ENCODE measurements at places on chromosomes 12 and 14.
A peak's percentile ranks its signal among the peaks of the same experiment; 100 is the strongest.

DNA sequence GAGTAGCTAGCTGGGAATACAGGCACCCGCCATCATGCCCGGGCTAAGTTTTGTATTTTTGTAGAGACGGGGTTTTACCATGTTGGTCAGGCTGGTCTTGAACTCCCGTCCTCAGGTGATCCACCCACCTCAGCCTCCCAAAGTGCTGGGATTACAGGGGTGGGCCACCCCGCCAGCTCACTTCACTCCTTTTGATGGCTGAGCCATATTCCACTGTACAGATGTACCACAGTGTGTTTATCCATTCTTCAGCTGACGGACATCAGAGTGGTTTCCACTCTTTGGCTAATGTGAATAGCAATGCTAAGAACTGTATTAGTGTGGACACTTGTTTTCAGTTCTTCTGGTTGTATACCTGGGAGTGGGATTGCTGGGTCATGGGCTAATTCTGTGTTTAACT lies 29.5 kb downstream of the SNRNP35 start:
- DNase-seq, result no peak

- DNase-seq, result no peak
Measured at GRCh38 chr14:60720962-60721325, 3.2 kb downstream of the SIX4 start.

GRCh38 chr14:72774894-72775620 lies 118.8 kb downstream of the DPF3 start:
- DNase-seq, result no peak

DNA sequence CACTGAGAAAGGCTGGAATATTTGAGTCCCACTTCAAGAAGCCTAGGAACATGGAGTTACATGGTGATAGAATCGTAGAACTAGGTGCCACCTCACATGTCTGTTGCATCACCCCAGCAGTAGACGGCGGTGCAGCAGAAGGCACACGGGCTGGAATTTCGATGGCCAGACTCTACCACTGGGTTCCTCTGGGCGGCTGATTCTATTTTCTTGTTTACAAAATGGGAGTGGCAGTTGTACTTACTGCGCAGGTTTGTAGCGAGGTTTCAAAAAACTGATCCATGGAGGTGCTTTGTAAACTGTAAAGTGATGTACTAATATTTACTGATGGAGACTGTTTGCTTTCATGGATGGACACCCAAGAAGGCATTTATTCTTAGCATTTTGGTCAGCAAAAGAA lies 45.7 kb downstream of the WDR20 start:
- DNase-seq, result no peak

DNA sequence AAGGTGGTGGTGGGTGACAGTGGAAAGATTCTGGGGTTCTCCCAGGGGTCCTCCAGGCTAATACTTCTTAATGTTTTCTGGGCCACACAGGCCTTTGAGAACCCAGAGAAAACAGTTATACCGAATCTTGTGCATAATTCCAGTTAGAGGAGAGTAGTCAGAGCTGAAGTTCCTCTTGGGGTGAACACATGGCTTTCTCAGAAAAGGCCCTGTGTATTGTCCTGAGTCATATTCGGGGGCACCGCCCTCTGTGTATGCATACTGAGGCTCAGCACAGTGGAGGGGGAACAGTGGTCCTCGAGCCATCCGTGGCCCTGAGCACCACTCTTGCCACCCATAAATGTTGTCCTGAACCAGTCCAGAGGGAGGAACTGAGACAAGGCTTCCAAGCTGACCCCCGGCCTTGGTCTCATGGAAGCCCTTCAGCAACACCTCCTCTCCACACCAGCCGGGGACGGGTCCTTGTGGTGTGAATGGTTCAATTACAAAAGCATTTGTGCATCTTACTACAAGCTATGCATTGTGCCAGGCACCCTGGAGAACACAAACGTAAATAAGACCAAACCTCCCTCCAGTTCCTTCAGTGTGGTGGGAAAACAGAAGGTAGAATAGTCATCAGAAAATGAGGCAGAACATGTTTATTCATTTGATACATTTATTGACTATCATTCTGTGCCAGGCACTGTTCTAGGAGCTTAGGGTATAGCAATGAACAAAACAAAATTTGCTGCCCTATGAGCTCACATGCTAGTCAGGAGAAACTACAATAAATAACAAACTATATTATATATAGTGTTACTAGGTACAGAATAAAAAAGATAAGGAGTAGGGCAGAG lies 9.9 kb downstream of the DHRS2 start:
- no peak for DNase-seq

DNA sequence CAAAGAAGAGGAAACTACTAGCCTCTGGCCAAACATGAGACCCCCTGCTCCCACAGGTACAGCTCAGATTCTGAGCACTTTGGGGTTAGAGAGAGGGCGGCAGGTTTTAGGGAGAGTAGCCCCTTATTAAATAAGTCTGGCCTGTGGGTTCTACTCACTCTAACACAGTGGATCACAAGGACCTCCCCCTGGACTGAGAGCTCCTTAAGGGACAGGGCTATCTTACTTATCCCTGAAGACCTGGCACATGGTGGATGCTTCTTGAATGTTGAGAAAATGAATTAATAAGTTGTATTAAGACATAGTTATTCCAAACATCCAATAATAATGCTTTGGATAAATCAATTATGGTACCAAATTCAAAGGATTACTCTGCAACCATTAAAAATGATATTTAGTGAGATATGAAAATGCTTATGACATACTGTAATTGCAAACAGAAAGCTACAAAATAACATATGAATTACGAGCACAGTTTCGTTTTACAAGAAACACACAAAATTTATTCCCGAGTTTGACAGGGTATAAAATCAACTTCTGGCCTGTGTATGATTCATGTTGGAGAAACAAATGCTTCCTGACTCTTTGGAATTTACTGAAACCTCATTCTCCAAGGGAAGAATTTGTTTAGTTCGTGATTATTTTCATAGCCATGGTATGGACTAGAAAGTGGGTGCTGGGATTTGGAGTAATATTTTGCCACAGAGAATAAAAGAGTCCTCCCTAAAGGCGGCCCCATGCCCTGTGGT lies 59.3 kb upstream of the BDKRB2 start:
- DNase-seq, result peak; percentile 62

GRCh38 chr12:115004470-115005146 lies 320.6 kb upstream of the TBX3 start:
- DNase-seq, result no peak

- no peak for DNase-seq
Measured at GRCh38 chr12:113088971-113089756, 32.6 kb downstream of the DTX1 start.

DNA sequence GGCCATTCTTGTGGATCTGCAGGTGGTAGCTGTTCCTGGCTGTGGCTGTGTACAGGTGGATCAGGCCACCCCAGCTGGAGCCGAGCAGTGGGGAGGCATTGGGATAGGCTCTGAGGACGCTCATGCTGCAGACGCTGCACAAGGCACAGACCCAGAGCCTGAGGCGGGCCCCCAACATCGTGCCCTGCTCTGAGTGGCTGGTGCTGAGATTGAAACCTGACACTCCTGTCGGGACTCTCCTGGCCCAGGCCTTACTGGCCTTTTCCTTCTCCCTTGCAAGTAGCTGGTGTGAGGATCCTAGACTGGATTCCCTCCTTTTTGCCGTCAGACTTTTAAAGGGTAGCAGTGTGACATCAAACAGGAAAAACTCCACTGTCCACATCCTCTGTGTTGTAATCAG lies at the start of gene FGF23:
Gene FGF23, minus strand, starts transcription at position 308 of the 400 bp plus-strand sequence. Its CDS starts 130 bp downstream, at position 178.
- DNase-seq, result no peak

- DNase-seq, result peak; percentile 60
Measured at GRCh38 chr12:15220915-15221885, at the start of gene RERG. Gene RERG, minus strand, starts transcription at chr12:15221417. Its CDS starts 3,928 bp downstream, at chr12:15217489.

GRCh38 chr12:127355061-127355841 lies 911.7 kb upstream of the TMEM132C start:
- no peak for DNase-seq

DNA sequence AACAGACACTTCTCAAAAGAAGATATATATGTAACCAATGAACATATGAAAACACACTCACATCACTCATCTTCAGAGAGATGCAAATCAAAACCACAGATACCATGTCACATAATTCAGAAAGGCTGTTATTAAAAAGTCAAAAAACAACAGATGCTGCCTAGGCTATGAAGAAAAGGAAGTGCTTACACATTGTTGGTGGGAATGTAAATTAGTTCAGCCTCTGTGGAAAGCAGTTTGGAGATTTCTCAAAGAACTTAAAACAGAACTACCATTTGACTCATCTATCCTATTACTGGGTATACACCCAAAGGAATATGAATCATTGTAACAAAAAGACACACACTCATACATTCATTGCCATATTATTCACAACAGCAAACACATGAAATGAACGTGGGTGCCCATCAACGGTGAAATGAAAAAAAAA lies 35.1 kb downstream of the EIF2S3B start:
- DNase-seq, result no peak

- DNase-seq, result no peak
Measured at GRCh38 chr12:115375186-115375991, 691.4 kb upstream of the TBX3 start.

GRCh38 chr12:47267571-47267970 lies 187.8 kb upstream of the AMIGO2 start:
- DNase-seq, result no peak

- no peak for DNase-seq
Measured at GRCh38 chr14:68384881-68385280, 408.0 kb downstream of the ZFP36L1 start.

- DNase-seq, result no peak
Measured at GRCh38 chr12:23927907-23928306, 21.6 kb downstream of the SOX5 start.

DNA sequence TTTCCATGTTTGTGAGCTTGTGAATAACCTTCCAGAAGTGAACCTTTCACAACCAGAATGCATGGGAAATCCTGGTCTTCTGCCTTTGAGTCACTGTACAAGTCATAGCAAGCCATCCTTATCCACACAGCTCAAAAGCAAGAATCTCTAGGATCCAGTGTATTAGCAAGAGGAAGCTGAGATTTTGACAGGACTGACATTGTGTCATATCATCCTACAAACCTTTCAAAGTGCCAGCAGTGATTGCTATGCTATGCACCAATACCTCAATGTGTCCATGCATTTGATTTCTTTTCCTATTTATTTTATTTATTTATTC lies 13.5 kb upstream of the NRDE2 start:
- no peak for DNase-seq

- no peak for DNase-seq
Measured at GRCh38 chr12:24173067-24173466, 223.6 kb upstream of the SOX5 start.

DNA sequence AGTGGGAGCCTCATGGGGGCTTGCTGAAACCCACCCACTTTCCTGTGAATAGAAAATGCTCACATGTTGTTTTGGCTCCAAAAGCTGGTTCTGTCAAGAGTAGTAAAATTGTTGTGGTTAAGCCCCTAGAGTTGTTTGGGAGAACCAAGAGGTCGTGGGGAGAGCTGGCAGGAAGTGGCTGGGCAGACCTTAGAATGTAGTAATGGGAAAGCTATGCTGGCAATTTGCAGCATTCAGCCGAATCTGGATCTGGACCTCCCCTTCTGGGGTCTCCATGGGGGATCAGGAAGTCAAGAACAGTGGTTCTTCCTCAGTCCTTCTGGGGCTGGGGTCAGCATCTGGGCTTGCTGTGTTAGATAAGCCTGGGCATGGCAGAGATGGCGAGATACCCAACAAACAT lies 150.6 kb upstream of the TBX3 start:
- no peak for DNase-seq

- no peak for DNase-seq
Measured at GRCh38 chr14:55351111-55351510, 60.5 kb downstream of the ATG14 start.

GRCh38 chr14:70358631-70359030 lies 852 bp downstream of the COX16 start:
- no peak for DNase-seq

GRCh38 chr14:42929806-42930480 lies 1323.3 kb downstream of the LRFN5 start:
- DNase-seq, result peak; percentile 1

GRCh38 chr12:109870648-109871047 lies 9.7 kb downstream of the GLTP start:
- no peak for DNase-seq

- DNase-seq, result no peak
Measured at GRCh38 chr12:91687052-91688017, 458.3 kb downstream of the BTG1 start.

- DNase-seq, result no peak
Measured at GRCh38 chr12:2390133-2390532, 337.3 kb downstream of the CACNA1C start.

Measured in smooth muscle cell of the brain vasculature (primary cell).